ENCODE measurements at places on chromosomes 2 and 18.

DNA sequence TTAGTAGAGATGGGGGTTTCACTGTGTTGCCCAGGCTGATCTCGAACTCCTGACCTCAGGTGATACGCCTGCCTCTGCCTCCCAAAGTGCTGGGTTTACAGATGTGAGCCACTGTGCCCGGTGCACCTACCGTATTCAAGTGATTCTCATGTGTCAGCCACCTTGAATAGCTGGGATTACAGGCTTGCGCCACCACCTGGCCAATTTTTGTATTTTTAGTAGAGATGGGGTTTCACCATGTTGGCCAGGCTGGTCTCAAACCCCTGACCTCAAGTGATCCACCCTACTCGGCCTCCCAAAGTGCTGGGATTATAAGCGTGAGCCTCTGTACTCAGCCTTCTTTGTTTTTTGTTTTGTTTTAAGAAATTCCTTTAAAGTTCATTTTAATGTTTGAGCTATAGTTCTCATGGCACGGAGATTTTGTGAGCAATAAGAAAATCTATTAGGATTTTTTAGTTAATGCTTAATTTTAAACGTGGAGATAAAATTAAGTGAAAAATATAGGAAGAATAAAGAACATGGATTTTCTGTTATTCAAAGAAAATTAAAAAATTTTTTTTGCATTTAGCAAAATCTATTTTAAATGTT is 242.6 kb downstream of the PHLPP1 start:
- DNase-seq = no peak

GRCh38 chr18:30970196-30970816 is 72.2 kb downstream of the DSC3 start:
- no peak for DNase-seq

- no peak for DNase-seq
These were observed 84.6 kb upstream of the RFX8 start for GRCh38 chr2:101559551-101559950.

DNA sequence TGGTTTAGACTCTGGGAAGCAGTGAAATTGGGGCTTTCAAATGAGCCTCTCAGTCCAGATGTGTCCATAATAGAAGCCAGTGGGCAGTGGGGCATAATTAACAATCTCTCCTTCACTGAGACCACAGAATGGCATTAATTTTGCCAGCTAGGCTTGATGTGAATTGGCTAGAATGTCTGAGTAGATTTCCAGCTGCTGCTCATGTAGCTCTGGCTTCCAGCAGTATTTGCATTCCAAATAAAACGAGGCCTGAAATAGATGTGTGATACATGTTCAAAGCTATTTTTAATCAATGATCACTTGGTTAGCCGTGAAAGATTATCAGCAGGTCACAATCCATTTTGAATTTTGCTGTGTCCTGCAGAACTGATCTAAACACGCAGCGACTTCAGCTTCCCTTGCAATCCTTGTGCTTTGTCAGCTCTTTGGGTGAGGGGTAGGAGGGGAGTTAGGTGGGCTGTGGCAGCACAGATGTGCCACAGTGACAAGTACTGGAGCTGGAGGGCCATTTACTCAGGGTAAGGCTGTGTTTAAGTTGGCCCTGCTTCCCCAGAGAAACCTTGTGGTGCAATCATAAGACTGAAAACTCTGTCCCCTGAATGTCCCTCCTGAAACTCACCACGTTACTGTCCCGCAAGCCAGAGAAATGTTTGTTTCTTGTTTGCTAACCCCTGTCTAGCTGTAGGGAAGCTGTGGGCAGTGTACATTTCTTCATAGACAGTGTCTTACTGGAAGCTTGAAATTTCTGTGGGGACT is 56.9 kb upstream of the TMEM178A start:
- no peak for DNase-seq

DNA sequence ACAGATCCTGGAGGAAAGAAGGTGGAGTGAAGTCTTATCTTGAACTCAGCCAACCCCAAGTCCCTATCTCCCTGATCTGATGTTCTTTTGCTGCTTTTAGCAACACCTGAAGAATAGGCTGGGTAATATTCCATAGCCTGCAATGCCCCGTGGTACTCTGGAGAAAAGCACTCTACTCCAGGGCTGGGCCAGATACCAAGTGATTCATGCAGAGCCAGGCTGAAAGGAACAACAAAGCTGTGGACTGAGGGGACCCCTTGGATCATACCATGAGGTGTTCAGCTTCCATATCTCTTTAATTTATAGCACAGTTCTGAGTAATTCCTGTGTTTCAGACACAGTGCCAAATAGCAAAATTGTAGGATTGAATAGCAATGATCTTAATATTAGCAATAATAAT is 130.6 kb downstream of the NXPH2 start:
- DNase-seq = no peak

GRCh38 chr18:49976795-49977560 is 163.6 kb upstream of the ACAA2 start:
- no peak for DNase-seq

- DNase-seq = no peak
These were observed 3.3 kb downstream of the KLHL23 start for GRCh38 chr2:169736902-169737301.

GRCh38 chr2:237171396-237171795 is 85.7 kb downstream of the COPS8 start:
- DNase-seq = no peak

GRCh38 chr2:72220170-72220569 is 72.5 kb upstream of the CYP26B1 start:
- no peak for DNase-seq

DNA sequence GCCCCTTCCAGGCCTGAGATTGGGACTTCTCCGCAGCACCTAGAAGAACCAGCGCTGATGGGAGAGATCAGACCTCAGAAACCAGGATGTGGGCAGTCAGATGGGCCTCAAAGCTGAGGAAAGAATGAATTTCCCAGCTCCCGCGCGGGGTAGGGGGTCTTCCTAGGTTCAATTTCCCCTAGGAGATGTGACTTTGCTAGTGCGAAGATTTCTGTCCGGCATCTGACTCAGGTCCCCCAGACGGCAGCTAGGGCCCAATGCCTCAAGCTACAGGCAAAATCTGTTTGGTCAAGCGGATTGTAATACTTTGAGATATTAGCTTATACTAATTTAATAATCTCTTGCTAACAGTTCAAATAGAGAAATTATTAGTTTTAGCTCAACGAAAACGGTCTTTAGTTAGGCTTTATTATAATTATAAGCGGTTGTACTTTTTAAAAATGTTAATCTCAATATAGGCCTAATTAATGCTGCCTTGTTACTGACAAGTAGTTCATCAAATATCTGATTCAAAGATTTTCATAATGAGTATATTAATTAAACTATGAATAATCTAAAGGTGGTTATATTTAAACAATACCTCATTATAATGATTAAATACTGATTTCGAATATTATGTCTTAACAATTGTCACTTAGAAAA is 5.8 kb downstream of the DLX1 start:
- DNase-seq = no peak

DNA sequence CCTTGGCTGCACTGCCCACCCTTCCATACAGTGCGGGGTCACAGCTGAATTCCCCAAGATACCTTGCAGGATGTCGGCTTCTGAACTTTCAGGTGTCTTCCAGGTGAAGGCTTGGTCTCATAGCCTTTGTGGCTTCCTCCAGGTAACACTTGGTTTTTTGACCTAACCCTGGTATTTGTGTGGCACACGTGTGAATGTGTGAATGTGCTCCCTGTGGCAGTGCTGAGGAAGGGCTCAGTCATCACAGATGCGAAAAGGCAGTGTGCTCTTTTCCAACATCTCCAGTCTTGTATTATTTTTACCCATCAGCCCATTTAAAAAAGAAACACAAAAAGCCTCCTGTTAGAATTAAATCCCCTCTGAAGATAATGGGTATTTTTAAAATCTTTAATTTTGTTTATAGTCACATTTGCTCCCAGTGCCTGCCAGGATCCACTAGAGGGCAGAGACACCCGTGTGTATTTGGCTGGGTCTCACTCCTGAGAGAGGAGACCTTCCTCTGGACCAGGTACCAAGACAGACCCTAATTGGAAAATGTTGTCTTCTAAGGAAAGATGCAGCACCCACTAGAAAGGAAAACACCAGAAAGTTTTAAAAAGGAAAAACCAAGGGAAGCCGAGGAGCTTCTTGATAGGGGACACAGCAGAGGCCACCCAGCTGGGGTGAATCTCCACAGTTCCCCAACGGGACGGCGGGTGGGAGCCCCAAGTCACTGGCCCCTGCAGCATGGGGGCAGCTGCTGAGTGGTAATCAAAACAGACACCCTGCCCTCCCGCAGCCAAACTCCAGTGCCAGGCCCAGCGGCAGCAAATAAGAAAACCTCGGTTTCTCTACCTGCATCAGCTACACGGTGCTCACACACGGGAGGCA is 27.7 kb downstream of the FAM110C start:
- DNase-seq = no peak

GRCh38 chr2:185787227-185788145 is 48.9 kb downstream of the FSIP2 start:
- no peak for DNase-seq

DNA sequence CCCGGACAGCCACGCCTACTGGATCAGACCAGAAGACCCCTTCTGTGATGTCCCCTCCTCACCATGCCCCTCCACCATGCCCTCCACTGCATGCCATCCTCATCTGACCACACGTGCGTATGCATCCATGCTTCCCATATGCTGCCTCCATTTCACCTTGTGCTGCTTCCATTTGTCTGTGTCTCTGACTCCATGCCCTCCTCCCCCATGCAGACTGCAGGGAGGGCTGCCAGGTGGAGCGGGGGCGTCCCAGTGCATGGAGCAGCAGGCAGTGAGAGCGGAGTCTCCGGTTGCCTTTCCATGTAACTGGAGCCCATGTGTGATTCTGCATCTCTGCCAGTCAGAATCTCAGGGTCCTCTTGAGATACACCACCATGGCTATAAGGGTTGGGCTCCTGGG is 52.6 kb downstream of the COA5 start:
- DNase-seq = no peak

DNA sequence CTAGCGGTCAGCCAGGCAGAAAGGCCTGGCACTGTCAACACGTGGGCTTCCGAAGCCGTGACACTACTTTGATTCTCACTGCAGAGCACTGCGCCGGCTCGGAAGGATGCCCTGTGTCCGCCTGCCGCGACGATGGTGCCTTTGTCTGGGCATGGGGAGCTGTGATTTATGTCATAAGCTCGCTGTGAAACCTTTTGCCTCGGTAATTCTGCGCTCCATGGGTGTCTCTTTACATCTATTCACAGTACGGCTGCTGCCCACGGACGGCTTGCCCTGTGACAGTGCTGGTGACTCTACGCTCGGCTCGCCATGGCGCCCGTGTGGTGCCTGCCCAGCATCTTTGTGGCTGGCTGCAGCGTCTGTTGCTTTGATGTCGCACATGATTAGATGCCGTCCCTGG is 43.1 kb upstream of the GBX2 start:
- DNase-seq = no peak

GRCh38 chr2:11254100-11254536 is 90.3 kb downstream of the ROCK2 start:
- DNase-seq = no peak

DNA sequence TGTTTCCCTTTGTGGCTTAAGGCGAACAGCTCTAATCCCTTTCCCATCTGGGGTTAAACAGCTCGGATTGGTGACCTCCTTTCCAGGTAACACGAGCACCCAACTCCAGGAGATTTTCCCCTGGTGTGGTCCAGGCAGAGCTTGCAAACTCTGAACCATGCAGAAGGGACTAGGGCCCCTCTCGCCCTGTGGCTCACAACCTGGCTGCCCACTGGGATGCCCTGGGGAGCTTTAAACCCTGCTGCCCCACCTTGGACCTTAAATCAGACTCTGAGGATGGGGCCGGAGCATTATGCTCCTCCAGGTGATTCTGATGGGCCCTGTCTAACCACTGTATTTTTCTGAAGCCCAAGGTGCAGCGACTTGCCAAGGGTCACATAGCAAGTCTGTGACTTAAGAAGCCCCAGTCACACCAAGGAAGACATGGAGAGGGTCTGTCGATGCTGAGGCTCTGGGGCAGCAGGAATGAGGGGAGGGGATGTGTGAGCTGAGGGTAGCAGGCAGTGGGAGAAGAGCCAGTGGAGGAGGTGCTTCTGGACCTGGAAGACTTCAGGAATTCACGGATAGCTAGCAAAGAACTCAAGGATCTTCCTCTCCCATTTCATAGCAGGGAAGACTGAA is 5.9 kb downstream of the ARID5A start:
- no peak for DNase-seq

DNA sequence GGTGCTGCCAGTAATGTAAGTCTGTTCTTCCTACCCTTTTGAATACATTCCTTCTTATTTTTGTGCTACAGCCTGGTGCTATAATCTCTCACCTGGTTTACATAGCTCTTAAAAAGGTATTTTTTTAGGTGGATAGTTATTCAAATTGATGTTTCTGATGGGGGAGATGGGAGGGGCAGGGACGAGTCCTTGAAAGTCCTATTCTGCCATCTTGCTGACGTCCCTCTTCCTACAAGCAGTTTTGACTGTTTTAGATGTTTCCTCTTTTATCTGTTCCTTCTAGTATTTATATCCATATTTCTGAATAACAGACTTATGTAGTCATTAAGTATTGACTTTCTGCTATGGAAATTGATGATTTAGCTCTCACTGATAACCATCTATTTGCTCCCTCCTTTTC is 256.4 kb downstream of the KIAA1328 start:
- DNase-seq = no peak

- DNase-seq = no peak
These were observed 1.4 kb upstream of the CCDC85A start for GRCh38 chr2:56182420-56182819.

DNA sequence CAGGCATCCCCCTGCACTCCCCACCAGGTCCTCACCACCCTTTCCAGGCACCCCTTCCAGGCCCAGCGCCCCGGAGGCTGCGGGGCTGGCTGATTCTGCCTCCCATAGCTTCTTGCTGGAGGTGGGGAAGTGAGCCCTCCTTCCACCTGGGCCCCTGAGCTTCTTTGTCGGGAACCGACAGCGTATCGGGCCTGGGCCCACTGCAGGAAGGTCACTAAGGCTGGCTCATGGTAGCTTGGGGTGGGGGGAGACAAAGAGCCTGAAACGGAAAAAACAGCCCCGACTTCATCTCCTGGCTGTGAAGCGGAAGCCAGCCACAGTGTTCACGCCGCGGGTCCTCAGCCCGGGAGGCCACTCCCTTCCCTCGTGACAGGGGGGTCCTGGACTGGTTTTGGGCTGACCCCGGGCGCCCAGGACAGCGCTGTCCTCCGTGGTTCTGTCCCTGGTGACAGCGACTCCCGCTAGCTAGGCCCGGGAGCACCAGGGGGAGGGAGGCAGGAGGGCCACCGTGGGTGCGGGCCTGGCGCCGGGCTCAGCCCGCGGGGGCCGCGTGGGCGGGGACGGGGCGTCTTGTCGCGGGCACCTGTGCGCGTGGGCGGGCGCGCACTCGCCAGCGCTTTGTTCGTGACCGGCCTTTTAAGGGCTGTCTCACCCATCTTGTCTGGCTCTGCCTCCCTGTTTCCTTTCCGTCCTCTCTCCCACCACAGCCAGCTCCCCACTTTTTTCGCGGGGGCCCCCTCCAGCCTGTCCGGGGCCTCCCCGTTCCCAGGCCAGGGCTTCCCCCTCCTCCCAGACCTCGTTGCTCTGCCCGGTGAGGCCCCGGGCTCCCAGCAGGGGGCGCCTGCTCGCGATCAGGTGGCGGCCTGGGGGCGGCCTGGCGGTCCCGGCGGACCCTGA is 64.9 kb downstream of the DNMT3A start:
- peak; percentile 30 for DNase-seq

- no peak for DNase-seq
These were observed 135.7 kb downstream of the LRRC30 start for GRCh38 chr18:7366597-7366996.

GRCh38 chr2:17879137-17879912 is 858 bp downstream of the KCNS3 start:
- no peak for DNase-seq

- DNase-seq = no peak
These were observed 728.7 kb upstream of the ID2 start for GRCh38 chr2:7953195-7953594.

Data from hematopoietic multipotent progenitor cell treated with erythropoietin and hydrocortisone succinate and interleukin-3 and kit ligand, for 17 days (in vitro differentiated cells).